ENCODE measurements at places on chromosomes 12 and 14. TPM values are rescaled to one million over a fixed set of nuclear protein-coding genes. Genes with fewer than 3 reads are reported as not detected.

DNA sequence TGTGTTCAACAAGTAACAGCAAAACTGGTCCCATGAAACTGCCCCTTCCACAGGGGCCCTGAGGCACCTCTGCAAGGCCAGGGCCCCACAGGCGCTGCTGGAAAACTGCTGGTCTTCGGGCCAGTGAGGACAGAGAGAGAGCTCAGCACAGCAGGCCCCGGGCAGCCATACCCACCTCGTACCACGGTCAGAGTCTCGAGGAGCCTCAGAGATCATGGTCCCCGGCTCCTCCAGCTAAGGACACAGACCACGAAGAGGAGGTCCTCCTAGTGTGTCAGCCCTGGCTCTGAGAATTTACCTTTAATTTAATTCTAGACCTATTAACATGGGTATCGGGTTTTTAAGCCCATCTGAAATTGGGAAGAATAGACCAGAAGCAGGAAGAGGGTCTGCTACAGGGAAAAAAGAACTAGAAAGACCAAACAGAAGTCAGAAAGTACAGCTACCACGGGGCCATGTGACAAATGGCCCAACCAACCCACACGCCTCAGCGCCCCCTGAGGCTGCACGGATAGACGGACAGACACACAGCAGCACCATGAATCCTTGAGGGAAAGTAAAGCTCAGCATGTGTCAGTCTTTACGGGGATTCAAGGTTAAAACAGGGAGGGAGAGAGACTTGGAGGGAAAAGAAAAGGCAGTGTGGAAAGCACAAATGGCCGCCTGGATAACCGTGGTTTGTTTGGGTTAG, 22.9 kb downstream of the ANKRD9 start:
- DNase-seq, result no peak

GRCh38 chr12:69569236-69569635, 16.0 kb upstream of the CCT2 start:
- DNase-seq, result no peak

DNA sequence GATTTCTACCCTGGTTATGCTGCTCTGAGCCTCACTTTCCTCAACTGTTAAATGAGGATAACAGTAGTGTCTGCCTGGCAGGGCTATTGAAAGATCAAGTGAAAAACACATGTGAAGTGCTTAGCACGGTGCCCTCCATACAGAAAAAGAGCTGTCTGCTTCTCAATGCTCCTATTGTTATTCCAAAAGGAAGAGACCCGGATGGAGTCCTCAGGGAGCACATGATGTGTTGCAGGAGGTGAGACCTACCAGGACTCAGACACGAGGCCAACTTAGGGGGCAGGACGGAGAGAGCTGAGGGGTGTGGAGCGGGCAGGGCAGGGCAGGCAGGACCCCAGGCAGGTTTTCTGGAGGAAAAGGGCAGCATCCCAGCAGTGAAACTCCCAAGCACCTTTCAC, 8.9 kb downstream of the FAIM2 start:
- no peak for DNase-seq

GRCh38 chr12:25436206-25437030, 116.7 kb downstream of the LMNTD1 start:
- peak; percentile 31 for DNase-seq

GRCh38 chr12:12822886-12823285, 9.7 kb downstream of the DDX47 start:
- DNase-seq, result no peak

- no peak for DNase-seq
Measured at GRCh38 chr14:69673578-69674305, 62.3 kb downstream of the SUSD6 start.

The HCAR3 gene
- not detected for total RNA-seq

- DNase-seq, result peak; percentile 74
Measured at GRCh38 chr12:47816403-47817271, 3.1 kb downstream of the HDAC7 start.

- DNase-seq, result no peak
Measured at GRCh38 chr12:70671698-70672097, 34.5 kb upstream of the PTPRB start.

The MYF6 gene
- not detected for total RNA-seq

The ACOT6 gene
- total RNA-seq, result not detected

DNA sequence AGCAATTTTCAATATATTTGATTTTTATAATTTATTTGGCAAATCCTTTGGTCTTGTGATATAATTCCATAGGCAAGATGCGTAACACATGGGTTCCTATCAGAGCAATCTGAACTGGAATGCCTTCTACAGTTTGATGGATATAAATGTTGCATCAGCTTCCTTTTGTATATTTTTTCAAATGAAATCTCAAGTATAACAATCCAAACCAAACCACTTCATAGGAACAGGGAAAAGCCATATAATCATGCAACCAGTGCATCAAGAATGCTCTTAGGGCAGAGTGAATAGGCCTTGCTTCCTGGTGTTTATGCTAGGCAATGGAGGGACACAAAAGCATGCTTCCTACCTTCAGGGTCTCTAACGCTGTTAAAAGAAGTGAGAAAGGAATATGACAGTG, 34.5 kb downstream of the EFCAB11 start:
- no peak for DNase-seq

DNA sequence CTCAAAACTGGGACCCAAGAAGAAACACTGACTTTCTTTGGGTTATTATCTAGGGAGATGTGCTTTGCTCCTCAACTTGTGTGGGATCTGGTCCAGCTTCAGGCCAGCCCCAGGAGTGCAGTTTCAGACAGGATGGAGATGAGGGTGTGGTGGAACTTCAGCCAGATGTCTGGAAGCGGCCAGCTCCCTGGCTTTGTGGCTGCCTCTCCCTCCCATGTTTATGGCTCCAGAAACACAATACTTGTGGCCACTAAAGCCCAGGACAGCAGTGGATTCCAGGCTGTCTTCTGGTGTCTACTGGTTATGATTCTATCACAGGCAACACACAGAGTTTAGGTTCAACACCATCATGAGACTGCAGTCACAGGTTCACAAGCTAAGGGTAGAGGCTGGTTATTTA, 44.2 kb upstream of the EMP1 start:
- DNase-seq, result peak; percentile 26

- no peak for DNase-seq
Measured at GRCh38 chr14:70601162-70601561, 707 bp upstream of the MED6 start.

DNA sequence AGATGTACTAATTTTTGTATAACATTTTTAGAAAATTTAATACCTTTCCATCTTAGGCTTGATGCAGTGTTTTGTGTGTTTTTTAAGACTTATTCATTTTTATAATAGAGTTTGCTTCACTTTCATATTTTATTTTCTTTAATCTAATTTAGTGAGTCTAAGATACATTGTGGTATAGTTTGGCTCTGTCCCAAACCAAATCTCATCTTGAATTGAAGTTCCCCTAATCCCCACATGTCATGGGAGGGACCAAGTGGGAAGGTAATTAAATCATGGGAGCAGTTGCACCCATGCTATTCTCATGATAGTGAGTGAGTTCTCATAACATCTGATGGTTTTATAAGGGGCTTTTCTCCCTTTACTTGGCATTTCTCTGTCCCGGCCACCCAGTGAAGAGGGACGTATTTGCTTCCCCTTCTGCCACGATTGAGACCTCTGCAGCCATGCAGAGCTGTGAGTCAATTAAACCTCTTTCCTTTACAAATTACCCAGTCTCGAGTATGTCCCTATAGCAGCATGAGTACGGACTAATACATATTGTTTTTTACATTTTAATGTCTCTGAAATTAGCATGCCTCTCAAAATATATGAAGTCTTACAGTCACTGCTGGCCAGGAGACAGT, 34.9 kb downstream of the GABARAPL1 start:
- no peak for DNase-seq

The MANSC4 gene
- total RNA-seq, result not detected

DNA sequence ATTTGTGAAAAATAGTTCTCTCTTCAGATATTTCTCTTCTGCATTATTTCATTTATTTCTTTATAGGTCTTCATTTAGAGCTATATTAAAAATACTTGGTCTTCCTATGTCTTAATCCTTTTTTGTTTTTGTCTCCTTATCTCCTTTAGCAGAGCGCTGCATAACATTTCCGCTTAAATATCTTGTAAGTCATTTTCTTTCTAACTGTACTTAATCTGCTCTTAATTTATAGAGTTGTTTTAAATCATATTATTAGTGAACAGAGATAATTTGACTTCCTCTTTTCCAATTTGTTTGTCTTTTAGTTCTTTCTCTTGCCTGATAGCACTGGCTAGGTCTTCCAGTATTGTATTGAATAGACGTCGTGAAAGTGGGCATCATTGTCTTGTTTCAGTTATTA, 18.0 kb downstream of the LUM start:
- no peak for DNase-seq
